CD4-positive, alpha-beta T cell treated with Interleukin-15 for 4 hours (primary cell): ENCODE measurements at places on chromosomes 2 and 18.

DNA sequence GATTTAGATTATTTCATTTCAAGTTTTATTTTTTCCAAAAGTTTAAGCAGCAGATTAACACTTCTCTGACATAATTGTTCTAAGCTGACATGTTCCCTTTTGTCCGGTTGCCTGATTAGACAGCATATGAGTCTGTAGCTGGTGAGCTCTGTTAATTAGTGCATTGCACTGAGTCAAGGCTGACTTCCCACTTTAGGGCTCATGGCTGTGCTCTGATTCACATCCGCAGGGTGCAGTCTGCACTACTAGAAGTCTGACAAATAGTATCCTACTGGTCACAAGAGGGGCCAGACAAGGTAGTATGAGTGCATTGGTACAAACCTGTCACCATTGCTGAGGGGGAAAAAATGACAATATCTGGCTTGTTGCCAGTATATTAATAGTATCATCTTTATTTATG, 443.9 kb upstream of the ZNF804A start:
- DNase-seq = no peak

DNA sequence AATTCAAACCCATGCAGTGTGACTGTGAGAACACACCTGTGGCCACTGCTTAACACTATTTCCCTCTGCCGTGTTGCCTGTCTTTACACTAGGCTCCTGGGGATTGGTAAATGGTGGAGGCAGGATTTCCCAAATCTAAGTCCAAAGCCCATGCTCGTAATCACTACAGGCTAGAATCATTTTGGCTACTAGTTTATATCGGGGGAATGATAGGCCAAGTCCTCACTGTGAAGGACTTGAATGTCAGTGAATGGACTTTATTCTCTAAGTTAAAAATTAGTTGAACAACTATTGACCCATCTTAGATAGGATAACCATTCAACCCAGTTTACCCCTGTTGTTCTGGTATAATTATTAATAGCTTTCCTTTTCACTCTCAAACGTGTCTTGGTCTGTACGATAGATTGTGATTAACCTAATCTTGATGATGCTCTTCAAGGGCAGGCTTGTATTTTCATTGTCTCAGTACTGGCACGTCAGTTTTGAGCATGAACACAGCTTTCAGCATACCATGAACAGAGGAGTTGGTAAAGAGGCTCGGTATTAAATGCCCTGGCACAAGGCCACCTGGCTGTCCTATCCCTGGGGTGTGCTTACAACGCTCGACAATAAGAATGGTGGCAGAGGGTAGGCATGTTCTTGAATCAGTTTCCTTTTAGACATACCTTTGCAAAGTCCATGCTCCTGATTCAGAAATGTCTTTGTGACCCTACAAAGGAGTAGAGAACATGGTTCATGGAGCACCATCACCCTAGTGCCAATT, 148.8 kb downstream of the RTN4 start:
- no peak for DNase-seq

DNA sequence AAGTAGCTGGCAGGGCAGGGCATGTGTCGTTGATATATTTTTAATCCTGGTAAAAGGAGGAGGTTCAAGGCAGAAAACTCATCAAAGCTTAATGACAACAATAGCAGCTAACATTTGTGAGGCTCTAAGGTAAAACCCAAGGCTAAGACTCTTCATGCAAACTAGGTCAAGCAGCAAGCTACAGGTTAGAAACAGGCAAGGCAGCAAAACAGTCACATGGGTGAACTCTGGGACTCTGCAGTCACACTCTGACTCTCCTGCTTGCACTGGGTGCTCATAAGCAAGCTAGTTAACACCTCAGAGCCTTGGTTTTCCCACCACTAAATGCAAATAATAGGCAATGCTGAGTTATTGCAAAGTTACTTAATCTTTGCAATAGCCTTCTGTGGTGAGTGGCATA, 7.9 kb downstream of the IL1RN start:
- no peak for DNase-seq

DNA sequence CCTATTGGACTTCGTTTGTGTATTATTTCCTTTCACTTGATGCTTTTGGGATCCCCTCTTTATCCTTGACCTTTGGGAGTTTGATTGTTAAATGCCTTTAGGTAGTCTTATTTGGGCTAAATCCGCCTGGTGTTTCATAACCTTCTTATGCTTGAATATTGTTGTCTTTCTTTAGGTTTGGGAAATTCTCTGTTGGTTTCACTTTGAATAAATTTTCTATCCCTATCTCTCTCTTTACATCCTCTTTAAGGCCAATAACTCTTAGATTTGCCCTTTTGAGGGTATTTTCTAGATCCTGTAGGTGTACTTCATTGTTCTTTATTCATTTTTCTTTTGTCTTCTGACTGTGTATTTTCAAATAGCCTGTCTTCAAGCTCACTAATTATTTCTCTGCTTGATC, 354.7 kb downstream of the PARD3B start:
- DNase-seq = no peak

DNA sequence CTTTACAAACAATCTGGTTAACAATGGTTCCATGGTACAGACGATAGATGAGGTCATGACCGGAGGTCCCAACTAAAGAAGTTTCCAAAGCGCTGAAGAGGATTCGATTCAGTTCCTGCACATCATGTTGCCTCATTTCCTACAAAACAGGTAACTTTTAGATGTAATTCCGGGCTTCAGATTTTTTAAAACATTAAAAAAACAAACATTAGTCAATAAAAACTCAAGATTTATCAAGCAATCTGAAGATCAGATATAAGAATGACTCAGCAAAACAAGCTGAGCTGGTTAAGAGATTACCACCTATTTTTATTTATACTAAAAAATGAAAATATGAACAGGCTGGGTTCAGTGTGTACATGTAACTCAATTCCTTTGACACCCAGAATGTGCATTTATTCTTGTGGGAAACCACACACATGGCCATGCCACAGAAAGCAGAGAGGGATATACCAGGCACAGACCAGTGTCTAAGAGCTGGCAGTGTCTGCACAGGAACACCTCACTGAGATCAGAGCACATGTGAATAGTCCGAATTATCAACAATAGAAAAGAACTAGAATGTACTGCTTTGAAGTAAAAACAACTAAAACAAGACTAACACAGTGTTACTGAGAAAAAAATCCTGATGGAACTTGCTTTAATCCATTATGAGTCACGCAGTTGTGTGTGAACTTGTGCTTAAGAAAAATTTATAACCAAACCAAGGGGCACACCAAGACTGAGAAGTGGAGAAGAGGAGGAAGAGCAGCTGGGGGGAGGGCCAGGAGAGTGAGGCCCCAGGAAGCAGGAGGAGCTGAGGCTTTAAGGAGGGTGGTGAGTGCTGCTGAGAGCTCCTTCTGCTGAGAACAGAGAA, 9.5 kb downstream of the USP40 start:
- DNase-seq = no peak

- no peak for DNase-seq
These were observed 80.2 kb upstream of the ITGA4 start for GRCh38 chr2:181376999-181377398.

DNA sequence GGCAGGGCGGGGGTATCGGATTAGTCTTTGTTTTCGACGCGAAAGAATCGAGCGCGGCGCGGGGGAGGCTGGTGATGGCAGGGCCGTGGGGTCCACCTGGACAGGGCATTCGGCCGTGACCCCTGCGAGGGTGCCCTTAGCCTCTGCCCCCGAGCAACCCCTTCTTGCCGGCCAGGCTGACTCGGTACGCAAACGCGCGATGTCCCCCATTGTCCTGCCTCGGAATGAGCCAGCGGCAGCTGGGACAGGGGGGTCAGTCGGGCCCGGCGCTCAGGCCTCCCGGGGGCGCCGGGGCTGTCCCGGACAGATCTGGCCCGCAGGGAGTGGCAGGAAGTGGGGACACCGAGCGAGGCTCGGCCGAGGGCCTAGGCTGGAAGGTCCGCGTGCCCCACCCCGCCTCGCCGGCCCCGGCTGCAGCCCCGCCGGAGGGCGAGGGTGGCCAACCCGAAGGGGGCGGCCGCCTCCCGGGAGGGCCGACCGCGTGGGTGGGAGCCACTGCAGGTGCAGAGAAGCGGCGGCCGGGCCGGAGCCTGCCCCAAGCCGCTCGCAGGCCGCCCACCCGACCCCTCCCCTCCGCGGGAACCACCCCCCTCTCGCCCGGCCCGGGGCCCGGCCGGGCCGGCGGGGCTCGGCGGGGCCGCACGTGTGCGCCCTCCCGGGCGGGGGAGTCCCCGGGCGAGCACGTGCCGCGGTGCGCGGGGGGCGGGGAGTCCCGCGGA, at the start of gene TET3:
Gene TET3, plus strand, starts transcription at position 708 of the 719 bp plus-strand sequence. CDS start 1,494 bp downstream, outside the sequence.
- peak; percentile 62 for DNase-seq

- DNase-seq = peak; percentile 40
These were observed 96.4 kb downstream of the RTP5 start for GRCh38 chr2:241965931-241966412.

DNA sequence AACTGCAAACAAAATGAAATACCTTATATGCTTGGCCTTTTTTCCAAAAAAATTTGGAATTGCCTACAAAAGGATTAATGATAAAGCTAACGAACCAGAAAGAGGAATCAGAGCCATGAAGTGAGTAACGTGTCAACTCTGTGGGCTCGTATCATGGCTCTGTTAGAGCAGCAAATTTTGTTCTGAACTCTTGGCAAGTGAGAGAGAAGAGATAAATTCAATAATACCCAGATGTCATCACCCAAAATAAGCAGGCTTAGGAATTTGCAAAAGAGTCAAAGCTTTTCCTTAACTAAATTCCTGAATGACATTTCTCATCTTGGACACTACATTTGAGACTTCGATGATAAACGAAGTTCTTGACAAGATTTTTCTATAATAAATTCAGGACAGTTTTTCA, 4.4 kb downstream of the TXNDC2 start:
- no peak for DNase-seq

DNA sequence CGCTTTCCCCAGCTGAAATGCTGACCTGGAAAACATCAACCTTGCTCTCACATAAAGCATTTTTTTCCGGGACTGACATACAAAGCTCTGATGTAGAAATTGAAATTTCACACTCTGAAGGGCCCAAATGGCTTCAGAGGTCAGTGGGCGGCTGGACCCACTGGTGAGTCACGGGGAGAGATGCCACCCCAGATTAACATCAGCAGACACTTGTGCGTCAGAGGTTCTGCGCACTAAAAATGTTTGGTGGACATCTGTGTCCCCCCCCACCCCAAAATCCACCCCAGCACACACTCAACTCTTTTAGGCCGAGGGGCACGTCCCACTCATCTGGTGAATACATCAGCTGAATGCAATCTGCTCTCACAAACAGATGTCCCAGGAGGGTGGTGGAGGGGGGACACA, 208.9 kb downstream of the ASB1 start:
- no peak for DNase-seq

GRCh38 chr2:241102239-241102803, at the start of gene MTERF4:
MTERF4 (minus strand) TSS chr2:241102287; CDS start chr2:241102273, 14 bp downstream.
- DNase-seq = peak; percentile 88

- DNase-seq = peak; percentile 56
These were observed 19.5 kb downstream of the SLC25A52 start for GRCh38 chr18:31741097-31741735.

GRCh38 chr2:64114063-64114911, 29.9 kb downstream of the PELI1 start:
- DNase-seq = peak; percentile 60

GRCh38 chr2:30481323-30481800, 34.3 kb downstream of the LCLAT1 start:
- DNase-seq = no peak

GRCh38 chr2:171310889-171311288, 122.9 kb downstream of the METTL8 start:
- no peak for DNase-seq

DNA sequence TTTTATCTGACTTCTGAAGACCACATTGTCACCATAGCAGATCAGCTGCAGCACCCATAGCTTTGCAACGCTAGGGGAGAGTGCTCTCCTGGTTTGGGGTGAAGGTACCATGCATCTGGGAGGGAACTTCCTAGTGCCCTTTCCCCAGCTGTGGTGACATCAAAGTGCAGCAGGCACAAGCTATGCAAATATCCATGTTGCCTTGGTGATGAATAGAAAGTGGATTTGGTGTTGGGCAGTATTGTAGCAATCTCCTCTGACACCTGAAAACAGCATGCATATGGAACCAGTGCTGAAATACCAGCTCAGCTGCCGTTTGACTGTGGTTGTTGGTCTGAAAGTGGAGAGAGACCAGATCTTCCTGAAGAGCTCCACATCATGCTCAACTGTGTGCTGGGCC, 37.1 kb downstream of the BCL2L11 start:
- no peak for DNase-seq

- no peak for DNase-seq
These were observed 7.6 kb downstream of the KCNG2 start for GRCh38 chr18:79805211-79805887.

DNA sequence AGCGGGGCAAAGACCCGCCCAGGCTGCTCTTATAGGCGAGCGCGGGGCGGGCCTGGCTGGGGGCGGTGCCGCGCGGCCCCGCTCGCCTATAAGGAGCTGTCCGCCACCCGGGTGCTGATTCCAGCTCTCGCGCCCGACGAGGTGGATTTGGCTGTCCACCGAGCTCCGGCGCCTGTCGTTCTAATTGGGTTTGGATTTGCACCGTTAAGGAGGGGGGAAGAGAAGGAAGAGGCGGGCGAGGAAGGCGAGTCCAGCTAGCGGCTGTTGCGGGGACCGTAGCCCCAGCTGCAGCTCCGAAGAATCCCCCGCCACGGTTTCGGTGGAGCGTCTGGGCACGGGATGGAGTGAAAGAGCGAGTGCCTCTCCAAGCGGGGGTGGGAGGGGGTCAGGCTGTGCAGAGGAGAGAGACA, at the start of gene CNTNAP5:
Gene CNTNAP5, plus strand, starts transcription at position 117 of the 410 bp plus-strand sequence. CDS start 364 bp downstream, outside the sequence.
- DNase-seq = no peak

- DNase-seq = no peak
These were observed 58.1 kb downstream of the SKA1 start for GRCh38 chr18:50432915-50433314.

- DNase-seq = no peak
These were observed 33.2 kb upstream of the YES1 start for GRCh38 chr18:845152-845819.

- no peak for DNase-seq
These were observed 28.9 kb upstream of the HDAC4 start for GRCh38 chr2:239429473-239430350.

GRCh38 chr2:65349863-65350262, 82.5 kb downstream of the SPRED2 start:
- no peak for DNase-seq

- no peak for DNase-seq
These were observed 63.9 kb downstream of the ARHGAP28 start for GRCh38 chr18:6793455-6793854.

DNA sequence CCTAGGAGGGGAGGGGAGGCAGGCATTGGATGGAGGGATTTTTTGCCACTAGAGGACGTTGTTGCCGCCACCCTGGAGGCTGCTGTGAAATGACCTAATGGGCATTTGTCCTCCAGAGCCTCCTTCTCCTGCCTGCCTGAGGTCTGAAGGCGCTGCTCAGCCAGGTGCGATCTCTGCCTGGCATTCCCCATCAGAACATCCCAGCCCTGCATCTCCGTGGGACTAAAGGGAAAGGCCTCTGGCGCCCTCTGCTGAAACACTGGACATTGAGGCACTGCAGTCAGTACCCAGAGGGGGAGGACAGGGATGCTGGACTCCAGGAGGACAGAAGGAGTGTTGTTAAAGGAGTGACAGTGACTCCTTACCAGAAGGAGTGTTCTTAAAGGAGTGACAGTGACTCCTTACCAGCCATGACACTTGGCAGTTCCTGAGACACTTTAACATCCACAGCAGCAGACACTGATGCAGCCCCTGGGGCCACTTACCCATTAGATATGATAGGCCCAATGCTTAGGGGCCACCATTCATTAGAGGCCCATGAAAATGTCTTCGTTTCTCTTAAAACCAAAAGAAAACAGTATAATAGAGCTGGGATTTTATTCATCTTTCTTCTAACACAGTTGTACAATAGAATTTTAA, 17.0 kb downstream of the THNSL2 start:
- no peak for DNase-seq
